HTR-8/SVneo (cell line): ENCODE measurements at places on chromosomes 5 and 9.

- DNase-seq, result peak; percentile 57
Observed at GRCh38 chr5:9156282-9156681, 389.6 kb downstream of the SEMA5A start.

GRCh38 chr5:14881826-14882225 lies 10.2 kb upstream of the ANKH start:
- DNase-seq, result no peak

- DNase-seq, result no peak
Observed at GRCh38 chr5:1948663-1949191, 66.0 kb upstream of the IRX4 start.

DNA sequence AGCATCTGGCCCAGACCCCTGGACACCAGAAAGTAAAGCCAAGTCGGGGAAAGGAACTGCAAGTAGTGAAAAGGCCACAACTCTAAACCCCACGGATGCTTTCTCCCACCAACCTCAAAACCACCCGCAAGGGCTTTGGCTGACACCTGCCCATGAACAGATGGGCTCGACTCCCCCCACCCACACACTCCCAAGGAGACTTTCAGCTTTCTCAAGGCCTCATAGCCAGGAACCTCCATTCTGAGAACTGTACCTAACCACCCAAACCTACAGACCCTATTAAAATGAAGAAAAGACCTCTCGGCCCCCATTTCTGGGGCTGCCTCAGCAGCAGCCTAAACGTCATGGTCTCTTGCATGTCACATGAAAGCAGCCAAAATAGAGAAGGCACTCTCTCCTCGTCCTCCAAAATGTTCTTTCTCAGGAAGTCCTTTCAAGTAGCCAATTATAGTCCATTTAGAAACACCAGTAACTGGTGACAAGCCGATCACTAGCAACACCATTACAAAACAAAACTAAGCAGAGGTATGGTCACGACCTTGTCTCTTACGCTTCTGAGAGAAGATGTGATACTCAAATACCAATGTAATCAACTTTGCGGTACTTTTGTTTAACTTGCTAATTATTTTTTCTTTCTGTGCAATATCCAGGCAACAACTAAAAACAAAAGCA lies 2.9 kb downstream of the B4GALT1 start:
- no peak for DNase-seq

- no peak for DNase-seq
Observed at GRCh38 chr5:29143266-29143665, 2050.2 kb upstream of the CDH6 start.

- no peak for DNase-seq
Observed at GRCh38 chr5:35820735-35821134, 36.0 kb upstream of the IL7R start.

- no peak for DNase-seq
Observed at GRCh38 chr9:77975036-77975435, 56.6 kb downstream of the GNAQ start.
